Esophagus mucosa (tissue), 1 donor: ENCODE measurements at places on chromosomes 3 and 15. TPM values are rescaled to one million over a fixed set of nuclear protein-coding genes. Genes with fewer than 3 reads are reported as not detected.

CSPG4 gene
- 1.9 TPM for total RNA-seq

GOLGA8O gene
- total RNA-seq, result 1.4 TPM

C2CD4A gene
- total RNA-seq, result 0.44 TPM

SLC38A3 gene
- 0.60 TPM for total RNA-seq

NPAP1 gene
- not detected for total RNA-seq

GOLGA6L10 gene
- total RNA-seq, result 3.9 TPM

STAC gene
- 0.08 TPM for total RNA-seq

RPS27L gene
- total RNA-seq, result 54.4 TPM

TM4SF18 gene
- total RNA-seq, result 0.76 TPM

SATB1 gene
- total RNA-seq, result 7.9 TPM

FILIP1L gene
- 2.3 TPM for total RNA-seq

MNS1 gene
- 2.4 TPM for total RNA-seq

CSK gene
- total RNA-seq, result 77.1 TPM

AHSG gene
- total RNA-seq, result not detected

CPLX3 gene
- total RNA-seq, result not detected

MFGE8 gene
- total RNA-seq, result 43.8 TPM

SLITRK3 gene
- total RNA-seq, result 0.16 TPM

DUOXA2 gene
- total RNA-seq, result 10.4 TPM

GP9 gene
- not detected for total RNA-seq
